Heart right ventricle (tissue), 16 donors: ENCODE measurements at places on chromosomes 7 and 10. TPM values are rescaled to one million over a fixed set of nuclear protein-coding genes. Genes with fewer than 3 reads are reported as not detected.

Gene ZNF680
- total RNA-seq = 21.2 TPM

Gene LHFPL3
- total RNA-seq = not detected

Gene CREM
- 74.7 TPM for total RNA-seq

DNA sequence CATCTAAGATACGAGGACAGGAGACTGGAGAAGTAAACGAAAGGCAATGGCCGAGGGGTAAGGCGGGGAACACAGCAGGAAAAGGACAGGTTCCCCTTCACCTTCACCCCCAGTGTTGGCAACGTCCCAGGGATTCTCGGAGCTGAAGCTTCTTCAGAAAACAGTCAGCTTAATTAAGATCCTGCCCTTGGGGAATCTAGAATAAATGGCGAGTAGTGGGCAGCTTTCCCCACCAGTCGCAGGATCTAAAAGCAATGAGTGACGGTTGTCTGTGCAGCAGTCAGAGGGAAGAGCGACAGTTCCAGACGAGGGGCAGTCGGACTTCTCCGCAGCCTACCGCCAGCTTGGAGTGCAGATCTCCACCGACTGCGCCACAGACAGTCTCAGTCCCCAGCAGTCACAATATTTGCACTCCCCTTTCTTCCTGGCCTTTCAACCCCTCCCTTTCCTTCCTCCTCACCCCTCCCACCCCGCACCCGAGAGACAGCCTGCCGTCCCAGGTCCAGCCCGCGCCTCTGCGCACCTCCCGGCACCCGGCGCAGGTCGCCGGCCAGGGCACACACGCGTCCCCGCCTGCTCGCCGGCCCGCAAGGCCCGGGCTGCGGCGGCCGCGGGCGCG, 10.9 kb upstream of the SP8 start:
- H3K4me3 ChIP-seq = peak overlapping the region; percentile 53
- peaks cover 97% of the 10 kb centered on the region for H3K27me3 ChIP-seq
- H3K27ac ChIP-seq = no peak overlapping the region
- no peak for DNase-seq

DNA sequence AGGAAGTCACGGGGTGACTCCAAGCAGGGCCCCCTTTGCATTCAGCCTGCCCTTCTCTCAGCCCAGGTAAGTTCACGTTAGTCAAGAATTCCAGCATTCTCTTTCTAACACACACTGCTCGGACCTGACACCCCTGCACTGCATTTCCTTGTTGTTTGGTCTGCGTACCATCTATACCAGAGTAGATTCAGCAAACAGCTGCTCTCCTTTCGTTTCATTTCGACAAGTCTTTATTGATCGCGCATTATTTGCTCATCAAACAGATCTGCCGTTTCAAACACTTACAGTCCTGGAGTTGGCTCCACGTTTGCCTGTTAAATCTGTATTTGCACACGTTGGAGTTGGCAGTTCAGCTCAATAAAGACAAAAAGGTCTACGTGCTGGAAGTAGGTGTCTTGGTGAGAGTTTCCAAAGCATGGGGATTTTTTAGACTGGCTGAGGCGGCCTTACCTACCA, 495.1 kb downstream of the RPS24 start:
- H3K4me1 ChIP-seq = no peaks in the 10 kb centered on the region
- no peak overlapping the region for H3K4me3 ChIP-seq
- no peaks in the 10 kb centered on the region for H3K27me3 ChIP-seq
- no peak overlapping the region for H3K27ac ChIP-seq

DNA sequence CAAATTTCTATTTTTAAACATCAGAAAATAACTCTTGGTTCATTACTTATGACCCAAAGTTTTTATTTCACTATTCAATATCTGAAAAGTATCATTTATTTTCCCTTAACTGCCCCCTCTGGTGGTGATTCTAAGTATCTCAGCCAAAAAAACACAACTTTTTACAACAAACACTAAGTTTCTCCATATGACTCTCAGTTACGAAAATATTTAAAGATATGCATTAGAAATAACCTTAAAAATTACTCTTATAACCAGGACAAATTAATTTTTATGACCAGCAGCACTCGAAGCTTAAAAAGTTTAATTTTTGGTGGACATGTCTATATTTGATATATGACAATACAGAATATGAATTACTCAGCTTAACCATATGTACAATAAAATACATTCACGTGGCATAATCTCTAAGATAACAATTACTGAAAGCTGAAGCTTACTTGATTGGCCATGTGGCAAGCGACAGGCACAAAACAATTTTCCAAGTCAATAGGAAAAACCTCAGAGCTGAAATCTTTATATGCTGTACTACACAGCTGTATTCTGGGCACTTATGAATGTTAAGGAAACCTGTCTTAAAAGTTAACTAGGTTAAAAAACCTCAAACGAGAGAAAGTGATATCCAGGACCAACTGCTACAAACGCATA, 2.3 kb downstream of the HNRNPA2B1 start:
- peaks cover 44% of the 10 kb centered on the region for H3K4me1 ChIP-seq
- H3K4me3 ChIP-seq = peak overlapping the region; percentile 85
- DNase-seq = no peak
- H3K36me3 ChIP-seq = peaks cover 43% of the 10 kb centered on the region
- H3K27ac ChIP-seq = no peak overlapping the region
- no peaks in the 10 kb centered on the region for H3K27me3 ChIP-seq

DNA sequence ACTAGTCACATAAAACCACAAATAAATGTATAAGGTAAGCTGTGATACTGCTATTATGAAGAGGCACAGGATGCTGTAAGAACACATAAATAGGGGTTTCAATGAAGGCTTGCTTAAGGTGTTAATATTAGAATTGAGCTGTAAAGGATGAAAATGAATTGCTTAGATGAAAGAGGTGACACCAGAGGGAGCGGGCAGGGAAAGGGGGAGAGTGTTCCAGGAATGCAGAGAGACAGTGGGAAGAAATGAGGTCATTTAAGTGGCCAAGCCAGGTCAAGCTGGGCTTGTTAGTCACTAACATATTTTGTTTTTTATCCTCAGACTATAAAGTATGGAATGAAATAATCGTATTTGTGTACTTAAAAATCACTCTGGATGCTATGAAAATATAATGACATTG, 193.5 kb downstream of the NRG3 start:
- DNase-seq = no peak
- H3K27ac ChIP-seq = no peak overlapping the region
- H3K4me1 ChIP-seq = no peaks in the 10 kb centered on the region
- no peak overlapping the region for H3K4me3 ChIP-seq
- H3K36me3 ChIP-seq = no peaks in the 10 kb centered on the region

DNA sequence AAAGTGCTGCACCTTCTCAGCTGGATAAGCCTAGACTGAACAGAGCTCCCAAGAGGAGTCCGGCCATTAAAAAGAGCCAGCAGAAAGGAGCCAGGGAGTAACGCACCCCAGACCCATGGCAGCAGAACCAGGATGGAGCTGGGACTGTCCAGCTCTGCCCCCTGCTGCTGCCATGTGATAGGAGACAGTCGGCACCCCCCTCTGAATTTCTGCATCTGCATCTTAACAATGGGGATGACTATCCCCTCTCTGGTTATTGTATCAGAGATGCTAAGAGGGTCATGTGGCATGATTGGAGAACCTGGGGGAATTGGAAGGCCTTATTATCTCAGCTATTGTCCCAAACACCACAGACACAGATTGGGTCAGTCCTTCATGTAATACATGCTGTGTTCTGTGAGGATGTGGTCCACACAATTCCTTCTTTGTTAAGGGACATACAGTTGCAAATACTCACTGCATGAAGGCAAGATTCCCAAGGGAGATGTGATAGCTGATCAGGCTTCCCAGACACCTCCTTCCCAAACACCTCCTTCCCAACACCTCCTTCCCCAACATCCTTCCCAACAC, 29.3 kb downstream of the PLEKHS1 start:
- DNase-seq = no peak
- no peaks in the 10 kb centered on the region for H3K4me1 ChIP-seq
- H3K36me3 ChIP-seq = no peaks in the 10 kb centered on the region
- no peak overlapping the region for H3K27ac ChIP-seq

- no peaks in the 10 kb centered on the region for H3K27me3 ChIP-seq
- DNase-seq = no peak
- no peak overlapping the region for H3K4me3 ChIP-seq
- H3K36me3 ChIP-seq = no peaks in the 10 kb centered on the region
These were observed 135.4 kb downstream of the CXCL12 start for GRCh38 chr10:44249490-44249889.

DNA sequence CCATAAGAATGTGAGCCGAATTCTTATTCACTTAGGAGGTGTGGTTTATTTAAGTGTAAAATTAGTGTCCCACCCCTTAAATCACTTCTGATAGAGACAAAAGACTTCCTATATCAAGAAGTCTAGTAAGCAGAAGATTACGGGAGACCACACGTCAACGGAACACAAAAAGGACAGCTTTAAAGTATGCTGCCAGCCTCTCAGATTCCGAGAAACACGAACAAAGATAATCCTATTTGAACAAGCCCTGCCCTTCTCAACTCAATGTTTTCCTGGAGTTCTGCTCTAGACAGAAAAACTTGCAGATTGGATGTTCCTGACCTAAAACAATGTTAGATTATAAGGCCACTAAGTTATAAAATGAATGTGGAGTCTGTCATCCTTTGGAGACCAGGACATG, 4.9 kb upstream of the MCU start:
- no peak for DNase-seq
- H3K27ac ChIP-seq = no peak overlapping the region
- H3K36me3 ChIP-seq = no peaks in the 10 kb centered on the region
- peaks cover 4% of the 10 kb centered on the region for H3K4me1 ChIP-seq
- H3K27me3 ChIP-seq = no peaks in the 10 kb centered on the region
